ENCODE measurements at places on chromosomes 11 and 22.

- no peak for DNase-seq
These were observed 4.1 kb downstream of the KCNE3 start for GRCh38 chr11:74463216-74463615.

DNA sequence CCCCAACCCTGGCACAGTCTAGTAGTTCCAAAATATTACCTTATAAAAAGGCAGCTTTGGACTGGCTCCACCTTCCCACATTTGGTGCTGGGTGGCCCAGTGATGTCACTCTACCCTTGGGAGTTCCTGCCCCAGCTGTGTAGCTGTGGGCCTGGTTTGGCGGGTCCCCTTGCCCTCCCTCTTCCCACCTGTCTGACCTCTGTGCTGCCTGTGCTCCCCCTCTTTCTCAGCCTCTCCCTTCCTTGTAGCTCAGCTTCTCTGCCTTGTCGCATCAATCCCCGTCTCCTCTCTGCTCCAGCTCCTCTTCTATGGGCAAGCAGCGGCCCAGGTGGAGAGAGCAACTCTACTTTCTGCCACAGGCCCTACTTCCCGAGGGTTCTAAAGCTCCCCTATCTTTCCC lies 54.6 kb downstream of the CHRDL2 start:
- DNase-seq: no peak

GRCh38 chr11:129580278-129580677 lies 204.6 kb downstream of the BARX2 start:
- DNase-seq: no peak

DNA sequence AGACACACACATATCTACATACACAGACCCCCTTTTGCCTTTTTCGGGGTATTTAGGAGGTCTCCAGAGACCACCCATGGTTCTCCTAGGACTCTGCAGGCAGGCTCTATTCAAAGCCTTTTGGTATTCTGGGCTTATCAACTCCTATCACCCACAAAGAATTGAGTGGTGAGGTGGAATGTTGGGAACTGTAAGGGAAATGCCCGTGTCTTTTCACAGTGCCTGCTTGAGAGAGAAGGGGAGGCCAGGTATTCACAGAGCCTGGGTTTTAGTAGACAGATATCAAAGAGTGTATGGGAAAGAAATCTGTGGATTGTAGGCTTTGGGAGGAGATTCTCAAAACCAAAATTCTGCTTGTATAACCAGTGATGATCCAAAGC lies 44.0 kb upstream of the CSNK2A3 start:
- no peak for DNase-seq

- DNase-seq: no peak
These were observed 119.2 kb downstream of the KCNQ1OT1 start for GRCh38 chr11:2580571-2581001.

DNA sequence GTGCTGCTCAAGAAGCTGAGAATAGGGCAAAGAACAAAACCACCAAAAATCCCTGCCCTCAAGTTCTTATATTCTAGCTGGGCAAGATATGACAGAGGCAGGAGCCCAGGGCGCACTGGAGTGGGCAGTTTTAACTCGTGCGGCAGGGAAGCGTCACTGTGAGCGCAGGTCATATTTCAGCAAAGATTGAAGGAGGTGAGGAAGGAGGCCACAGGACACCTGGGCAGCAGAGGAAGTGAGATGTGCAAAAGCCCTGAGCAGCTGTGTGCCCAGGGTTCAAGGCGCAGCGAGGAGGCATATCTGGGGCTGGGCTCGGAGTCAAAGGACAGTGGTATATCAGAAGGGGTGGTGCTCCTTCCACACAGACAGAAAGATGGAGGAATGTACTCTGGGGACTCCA lies 13.5 kb downstream of the KCNC1 start:
- no peak for DNase-seq

DNA sequence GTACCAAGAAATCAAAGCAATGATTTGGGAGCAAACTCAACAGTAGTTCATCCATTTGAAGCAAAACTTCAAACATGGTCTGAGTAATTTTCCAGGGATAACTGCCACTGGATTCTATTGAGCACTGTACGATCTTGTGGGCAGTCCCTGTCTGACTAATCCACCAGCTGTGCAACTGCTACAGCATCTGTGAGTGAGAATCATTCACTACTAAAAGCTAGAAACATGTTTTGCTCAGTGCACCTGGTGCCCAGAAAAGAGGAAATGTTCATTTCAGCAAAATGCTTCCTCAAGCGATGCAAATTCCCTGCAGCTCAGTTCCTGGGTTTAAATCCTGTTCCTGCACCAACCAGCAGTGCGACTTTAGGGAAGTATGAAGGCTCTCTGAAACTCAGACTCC lies 1077.9 kb downstream of the DLG2 start:
- no peak for DNase-seq

DNA sequence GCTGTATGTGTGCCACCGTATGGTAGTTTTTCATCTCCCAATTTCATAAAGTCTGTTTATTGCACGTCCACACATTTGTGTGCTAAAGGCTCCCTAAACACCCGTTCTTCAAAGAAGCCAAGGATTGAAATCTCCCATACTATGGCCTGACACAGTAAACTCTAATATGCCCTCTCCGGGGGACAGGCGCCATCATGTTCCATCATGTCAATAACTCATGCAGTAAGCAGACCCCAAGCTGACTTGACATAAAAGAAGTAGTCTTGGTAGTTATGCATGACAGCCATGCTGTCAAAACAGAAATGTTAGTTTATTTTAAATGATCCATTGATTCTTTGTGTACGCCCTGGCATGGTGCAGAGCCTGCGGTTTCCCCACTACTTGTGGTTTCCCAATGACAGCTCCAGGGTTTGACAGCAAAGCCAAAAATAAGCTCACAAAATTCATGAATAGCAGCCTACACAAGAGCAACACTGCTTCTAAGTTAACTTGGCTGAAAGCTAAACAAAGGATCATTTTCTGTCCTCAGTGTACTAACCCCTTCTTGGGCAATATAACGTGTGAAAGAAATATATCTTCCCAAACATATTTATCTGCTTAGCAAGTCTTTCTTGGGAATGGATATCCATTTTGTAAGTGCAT lies 56.5 kb upstream of the CABP7 start:
- DNase-seq: no peak

DNA sequence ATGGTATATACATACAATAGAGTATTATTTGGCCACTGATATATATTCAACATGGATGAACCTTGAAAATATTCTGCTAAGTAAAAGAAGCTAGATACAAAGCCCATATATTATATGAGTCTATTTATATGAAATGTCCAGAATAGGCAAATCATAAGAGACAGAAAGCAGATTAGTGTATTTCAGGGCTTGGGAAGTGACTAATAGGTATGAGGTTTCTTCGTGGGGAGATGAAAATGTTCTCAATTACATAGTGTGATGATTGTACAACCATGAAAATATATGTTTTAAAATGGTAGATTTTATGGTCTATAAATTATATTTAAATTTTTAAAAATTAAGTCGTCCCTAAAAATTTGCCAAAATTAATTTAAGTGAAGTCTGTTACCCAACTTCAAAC lies 92.2 kb downstream of the STK33 start:
- DNase-seq: no peak

DNA sequence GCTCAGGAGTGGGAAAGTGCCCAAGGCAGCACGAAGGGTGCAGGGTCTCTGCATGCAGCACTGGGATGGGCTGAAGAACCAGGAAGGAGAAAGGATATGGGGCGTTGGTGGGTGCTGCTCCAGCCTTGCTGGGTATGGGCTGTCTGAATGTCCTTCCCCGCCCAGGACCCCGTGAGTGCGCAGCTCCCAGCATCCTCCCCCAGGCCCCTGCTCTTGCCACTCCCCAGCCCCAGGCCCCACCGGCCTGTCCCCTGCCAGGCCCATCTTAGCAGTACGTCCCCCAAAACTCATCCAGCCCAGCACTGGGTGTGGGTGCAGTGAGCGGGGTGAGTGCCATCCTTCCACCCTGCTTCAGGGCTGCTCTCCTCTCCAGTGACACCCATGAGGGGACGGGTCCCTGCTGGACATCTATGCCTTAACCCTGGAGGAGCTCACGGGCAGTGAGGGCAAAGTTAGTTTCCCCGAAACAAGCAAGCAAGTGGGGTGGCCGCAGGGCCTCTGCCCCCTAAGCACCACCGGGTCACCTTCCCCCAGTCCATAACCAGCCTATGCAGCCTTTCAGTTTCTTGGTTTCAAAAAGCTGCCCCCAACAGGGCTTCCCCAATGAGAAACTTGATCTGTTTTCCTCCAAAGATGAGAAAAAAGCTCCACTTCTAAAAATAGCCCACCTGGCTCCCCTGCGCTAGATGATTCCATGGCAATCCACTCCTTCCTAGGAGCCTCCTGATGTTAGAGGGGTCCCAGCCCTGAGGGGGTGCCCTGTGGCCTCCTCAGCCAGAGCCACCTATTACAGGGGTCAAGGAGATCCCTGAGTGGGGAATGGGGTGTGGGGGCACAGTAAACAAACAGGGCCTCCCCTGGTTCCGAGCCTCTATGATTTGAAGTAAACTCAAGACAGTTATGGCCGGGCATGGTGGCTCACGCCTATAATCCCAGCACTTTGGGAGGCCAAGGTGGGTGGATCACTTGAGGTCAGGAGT lies 103.8 kb downstream of the MORC2 start:
- no peak for DNase-seq

GRCh38 chr11:111793863-111794262 lies 27.7 kb upstream of the PPP2R1B start:
- peak; percentile 39 for DNase-seq

DNA sequence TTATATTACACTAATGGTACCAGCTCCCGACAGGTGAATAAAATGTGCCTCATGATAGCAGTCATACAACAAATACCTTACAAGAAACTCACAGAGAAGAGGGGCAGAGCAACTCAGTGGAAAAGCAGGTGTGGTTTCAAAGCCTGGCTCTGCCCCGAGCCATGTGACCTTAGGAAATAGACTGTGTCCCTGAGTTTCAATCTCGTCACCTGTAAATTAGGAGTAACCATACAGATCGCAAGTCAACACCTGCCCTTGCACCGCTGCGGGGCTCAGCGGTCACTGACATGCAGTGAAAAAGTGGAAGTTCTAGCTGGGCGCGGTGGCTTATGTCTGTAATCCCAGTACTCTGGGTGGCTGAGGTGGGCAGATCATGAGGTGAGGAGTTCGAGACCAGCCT lies 11.9 kb upstream of the MRTFA start:
- no peak for DNase-seq

DNA sequence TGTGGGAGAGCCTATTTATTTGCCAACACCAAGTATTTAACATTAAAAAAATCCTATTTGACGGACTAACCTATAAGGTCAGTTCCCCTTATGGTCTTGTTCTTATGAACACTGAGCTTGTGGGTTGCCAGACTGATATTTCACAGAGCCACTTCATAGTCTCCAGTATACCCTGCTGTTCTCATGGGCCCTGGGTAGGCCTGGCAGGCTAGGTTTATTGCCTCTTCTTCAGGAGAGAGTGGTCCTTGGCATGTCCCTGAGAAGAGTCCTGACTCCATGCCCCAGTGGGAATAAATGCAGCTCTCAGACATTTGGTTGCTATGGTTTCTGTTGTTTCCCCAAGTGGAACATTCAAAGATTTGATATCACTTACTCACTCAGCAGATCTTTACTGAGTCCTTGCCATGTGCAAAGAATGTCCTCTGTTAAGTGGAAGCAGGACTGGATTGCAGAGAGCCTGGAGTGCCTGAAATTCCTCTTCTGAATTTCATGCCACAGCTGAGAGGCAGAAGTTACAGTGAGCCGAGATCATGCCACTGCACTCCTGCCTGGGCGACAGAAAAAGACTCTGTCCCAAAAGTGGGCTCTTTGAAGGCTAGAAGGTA lies 15.7 kb downstream of the SLC5A1 start:
- no peak for DNase-seq

GRCh38 chr11:64519541-64519940 lies 71.5 kb upstream of the SLC22A12 start:
- DNase-seq: no peak

- no peak for DNase-seq
These were observed 31.1 kb downstream of the PICALM start for GRCh38 chr11:86037743-86038142.

DNA sequence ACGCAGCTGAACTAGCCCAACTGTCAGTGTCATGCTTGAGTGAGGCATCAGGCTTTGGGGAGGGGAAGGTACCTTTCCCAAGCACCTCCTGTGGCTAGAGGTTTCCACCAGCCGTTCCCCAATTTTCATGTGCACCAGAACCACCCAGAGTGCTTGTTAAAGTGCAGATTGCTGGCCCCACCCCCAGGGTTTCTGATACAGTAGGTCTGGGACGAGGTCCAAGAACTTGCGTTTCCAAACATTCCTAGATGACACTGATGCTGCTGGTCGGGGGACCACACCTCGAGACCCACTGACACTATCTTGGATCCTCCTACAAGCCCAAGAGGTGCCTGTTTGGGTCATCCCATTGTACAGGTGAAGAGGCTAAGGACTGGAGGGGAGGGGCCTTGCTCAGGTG lies 59.8 kb downstream of the PDE2A start:
- no peak for DNase-seq

DNA sequence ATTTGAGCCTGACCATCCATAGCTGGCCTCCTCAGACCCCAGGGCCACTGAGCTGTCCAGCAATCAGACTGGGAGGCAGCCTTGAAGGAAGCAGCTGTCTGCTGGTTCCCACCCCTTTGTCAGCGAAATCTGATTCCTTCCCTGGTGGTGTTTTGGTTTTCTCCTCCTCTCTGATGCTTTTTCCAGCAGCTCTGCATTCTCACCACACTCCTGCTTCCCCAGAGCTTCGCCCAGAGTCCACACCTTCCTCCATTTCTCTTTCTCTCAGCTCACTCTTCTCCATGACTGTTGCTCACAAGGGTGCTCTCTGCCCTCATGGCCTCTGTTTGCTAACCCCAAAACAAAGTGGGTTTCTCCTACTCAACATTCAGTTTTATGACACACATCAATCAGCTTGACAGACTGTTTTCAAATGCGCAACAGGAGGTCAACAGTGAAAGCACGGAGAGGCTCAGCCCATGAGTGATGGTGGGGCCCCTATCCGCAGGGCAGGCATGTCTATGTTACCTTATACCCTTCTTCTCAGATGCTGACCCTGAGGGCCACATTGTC lies 130.6 kb upstream of the MTNR1B start:
- DNase-seq: peak; percentile 59

- peak; percentile 13 for DNase-seq
These were observed 37.3 kb downstream of the ABCC8 start for GRCh38 chr11:17439316-17439782.

DNA sequence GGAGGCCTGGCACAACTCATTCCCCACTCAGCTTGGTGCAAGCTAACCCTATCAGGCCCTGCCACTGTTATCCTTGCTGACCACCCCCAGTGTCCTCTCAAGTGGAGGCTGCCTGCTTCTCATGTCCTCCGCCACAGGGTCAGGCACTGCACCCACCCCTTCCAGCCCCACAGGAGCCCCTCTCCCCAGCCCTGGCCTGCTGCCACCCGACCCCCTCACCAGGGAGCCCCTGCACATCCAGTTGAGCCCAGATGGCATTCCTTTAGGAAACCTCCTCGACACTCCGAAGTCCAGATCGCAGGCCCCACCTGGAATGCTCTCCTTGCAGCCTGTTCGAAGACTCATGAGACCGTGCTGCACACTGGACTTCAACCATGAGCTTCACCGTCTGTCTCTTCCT lies 28.0 kb upstream of the IL17RA start:
- no peak for DNase-seq
